Omental fat pad (tissue), 4 donors: ENCODE measurements at places on chromosomes 5 and 9.

GRCh38 chr9:112174222-112174964 lies 704 bp downstream of the SUSD1 start:
- DNase-seq = no peak

GRCh38 chr9:97858393-97858713 lies 5.3 kb downstream of the FOXE1 start:
- DNase-seq = no peak

DNA sequence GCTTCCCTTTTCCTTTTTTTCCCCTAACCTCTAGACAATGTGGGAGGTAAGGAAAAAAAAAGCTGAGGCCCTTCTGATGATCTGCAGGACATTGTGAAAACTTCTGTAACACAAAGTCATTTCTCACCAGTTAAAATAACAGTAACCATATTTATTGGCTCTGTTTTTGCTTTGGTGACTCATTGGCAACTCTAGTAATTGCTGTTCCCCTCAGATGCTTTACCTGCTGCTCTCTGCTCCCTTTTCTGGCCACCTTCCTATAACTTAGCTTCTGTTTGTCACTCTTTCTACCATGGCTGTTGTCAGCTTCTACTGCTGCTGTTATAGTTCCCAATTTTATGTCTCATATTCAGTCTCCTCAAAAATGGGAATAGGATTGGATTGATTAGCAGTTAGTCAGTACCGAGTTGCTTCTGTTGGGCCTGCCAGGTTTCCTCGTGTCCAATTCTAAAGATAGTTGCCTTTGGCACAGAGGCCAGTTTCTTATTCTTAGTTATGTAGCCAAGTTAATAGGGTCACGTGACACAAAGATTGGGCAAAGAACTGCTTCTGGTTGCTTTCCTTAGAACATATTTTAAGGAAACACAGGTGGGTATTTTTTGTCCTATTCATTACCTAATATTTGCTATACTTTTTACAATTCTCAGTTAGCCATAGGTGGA lies 16.8 kb downstream of the SCAMP1 start:
- DNase-seq = no peak

GRCh38 chr5:72441094-72441723 lies 66.0 kb downstream of the ZNF366 start:
- DNase-seq = no peak

- DNase-seq = no peak
Measured at GRCh38 chr5:138233280-138233679, 20.2 kb upstream of the CDC23 start.
